Naive thymus-derived CD4-positive, alpha-beta T cell (primary cell): ENCODE measurements at places on chromosomes 12 and 14. TPM values are rescaled to one million over a fixed set of nuclear protein-coding genes. Genes with fewer than 3 reads are reported as not detected.

Gene CARMIL3
- not detected for polyA plus RNA-seq

GRCh38 chr14:22781301-22781991 is 15.0 kb downstream of the OXA1L start:
- no peaks in the 10 kb centered on the region for H3K36me3 ChIP-seq
- DNase-seq = no peak
- no peaks in the 10 kb centered on the region for H3K4me1 ChIP-seq
- no peaks in the 10 kb centered on the region for H3K27me3 ChIP-seq
- H3K27ac ChIP-seq = no peak overlapping the region

Gene ANKRD33
- polyA plus RNA-seq = not detected

- H3K4me3 ChIP-seq = no peak overlapping the region
- no peaks in the 10 kb centered on the region for H3K27me3 ChIP-seq
- no peaks in the 10 kb centered on the region for H3K36me3 ChIP-seq
- no peak overlapping the region for H3K27ac ChIP-seq
- DNase-seq = no peak
- no peaks in the 10 kb centered on the region for H3K4me1 ChIP-seq
Measured at GRCh38 chr12:2082321-2082720, 29.5 kb downstream of the CACNA1C start.

DNA sequence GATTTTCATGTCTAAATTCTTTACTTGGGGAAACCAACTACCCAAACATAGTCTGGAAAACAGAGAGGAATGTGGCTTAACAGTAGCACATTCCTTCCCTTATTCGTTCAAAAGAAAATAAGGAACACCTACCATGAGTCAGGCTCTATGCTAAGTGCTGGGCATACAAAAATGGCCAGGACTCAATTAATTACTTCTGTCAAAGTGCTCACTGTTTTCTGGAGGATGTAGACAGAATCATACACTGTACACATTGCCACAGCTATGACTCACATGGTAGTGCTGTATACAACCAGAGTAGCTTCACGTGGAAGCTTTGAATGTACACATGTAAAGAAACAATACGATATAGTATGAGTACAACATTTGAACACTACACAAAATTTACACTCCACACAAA is 50.1 kb downstream of the SLC25A21 start:
- no peak for DNase-seq
- H3K36me3 ChIP-seq = no peaks in the 10 kb centered on the region
- no peaks in the 10 kb centered on the region for H3K4me1 ChIP-seq
- H3K27me3 ChIP-seq = no peaks in the 10 kb centered on the region

Gene ADAMTS20
- polyA plus RNA-seq = not detected

DNA sequence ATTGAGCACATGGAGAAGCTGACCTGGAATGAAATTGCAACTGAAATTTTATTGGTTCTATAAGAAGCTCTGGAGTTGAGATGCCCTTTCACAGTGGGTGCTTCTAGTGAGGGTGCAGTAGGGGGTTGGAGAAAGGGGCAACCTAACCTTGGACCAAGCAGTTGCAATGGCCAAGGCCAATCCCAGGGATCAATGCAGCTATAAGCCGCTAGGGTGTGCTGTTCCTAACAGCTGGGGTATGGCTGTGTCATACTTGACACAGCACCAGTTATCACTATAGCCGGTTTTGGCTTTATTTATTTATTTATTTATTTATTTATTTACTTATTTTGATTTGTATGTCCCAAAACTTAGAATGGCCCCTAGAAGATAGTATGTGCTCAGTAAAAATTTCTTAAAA is 505.9 kb downstream of the FLRT2 start:
- H3K4me1 ChIP-seq = no peaks in the 10 kb centered on the region
- no peak for DNase-seq
- no peaks in the 10 kb centered on the region for H3K27me3 ChIP-seq
- H3K4me3 ChIP-seq = no peak overlapping the region
- no peak overlapping the region for H3K27ac ChIP-seq
- no peaks in the 10 kb centered on the region for H3K36me3 ChIP-seq

DNA sequence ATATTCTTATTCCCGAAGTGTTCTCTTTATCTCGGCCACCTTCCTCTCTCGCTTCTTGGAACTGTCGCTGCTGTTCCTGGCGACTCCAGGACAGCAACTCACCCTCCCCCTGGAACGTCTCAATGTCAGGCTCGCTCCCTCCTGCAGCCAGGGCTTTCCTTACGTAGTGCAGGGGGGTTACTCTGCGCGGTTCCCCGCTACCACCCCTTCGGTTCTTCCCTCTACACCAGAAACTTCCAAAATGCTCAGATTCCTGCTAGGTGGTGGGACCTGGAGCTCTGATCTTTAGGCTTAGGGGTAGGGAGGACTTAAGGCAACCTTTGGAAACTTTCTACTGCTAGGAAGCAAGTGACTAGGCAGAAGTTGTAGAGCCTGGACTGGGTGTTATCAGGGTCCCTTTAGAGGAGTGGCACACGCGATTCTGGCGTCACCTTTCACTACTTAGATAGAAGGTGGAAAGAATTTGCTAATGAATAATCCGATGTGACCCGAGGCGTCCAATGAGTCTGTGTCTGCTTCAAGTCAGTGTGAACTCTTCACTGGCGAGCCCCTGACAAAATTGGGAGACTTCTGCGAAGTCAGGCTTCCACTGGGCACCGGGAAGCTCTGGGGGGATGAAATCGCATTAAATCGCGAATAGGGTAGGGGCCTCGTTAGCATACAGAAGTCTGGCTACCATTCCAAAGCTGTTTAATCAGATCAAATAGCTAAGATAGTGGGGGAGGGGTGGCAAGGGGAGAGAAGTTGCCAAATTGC is 900 bp upstream of the DPF3 start:
- peak overlapping the region; percentile 74 for H3K4me3 ChIP-seq
- no peaks in the 10 kb centered on the region for H3K36me3 ChIP-seq
- peaks cover 20% of the 10 kb centered on the region for H3K4me1 ChIP-seq
- H3K27me3 ChIP-seq = peaks cover 6% of the 10 kb centered on the region
- peak; percentile 5 for DNase-seq
